ENCODE measurements at places on chromosomes 5 and 9.

- no peak for DNase-seq
Observed at GRCh38 chr5:168132241-168132641, 159.2 kb upstream of the WWC1 start.

DNA sequence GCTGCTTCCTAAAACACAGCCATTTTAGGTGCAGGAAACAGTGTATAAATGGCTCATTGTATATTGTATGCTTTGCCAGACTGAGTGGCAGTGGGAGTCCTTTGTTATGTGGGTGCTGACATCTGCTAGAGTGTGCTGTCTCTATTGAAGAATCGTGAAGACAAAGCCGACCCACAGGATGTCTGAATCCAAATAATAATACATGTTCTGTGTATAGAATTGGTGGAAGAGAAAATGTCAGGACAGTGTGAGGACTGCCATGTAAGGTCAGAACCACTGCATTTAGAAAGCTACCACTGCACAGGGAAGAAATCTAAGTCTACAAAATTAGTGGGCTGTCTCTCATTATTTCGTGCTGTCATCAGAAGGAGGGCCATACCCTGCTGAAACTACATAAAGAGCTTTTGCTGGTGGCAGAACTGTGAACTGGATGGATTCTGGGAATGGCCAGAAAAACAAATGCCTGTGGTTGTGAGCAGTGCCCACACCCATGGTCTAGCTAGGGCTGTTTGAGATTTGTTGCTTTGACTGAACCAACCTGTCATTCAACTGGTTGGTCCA is 2.5 kb downstream of the IL7R start:
- no peak for DNase-seq

DNA sequence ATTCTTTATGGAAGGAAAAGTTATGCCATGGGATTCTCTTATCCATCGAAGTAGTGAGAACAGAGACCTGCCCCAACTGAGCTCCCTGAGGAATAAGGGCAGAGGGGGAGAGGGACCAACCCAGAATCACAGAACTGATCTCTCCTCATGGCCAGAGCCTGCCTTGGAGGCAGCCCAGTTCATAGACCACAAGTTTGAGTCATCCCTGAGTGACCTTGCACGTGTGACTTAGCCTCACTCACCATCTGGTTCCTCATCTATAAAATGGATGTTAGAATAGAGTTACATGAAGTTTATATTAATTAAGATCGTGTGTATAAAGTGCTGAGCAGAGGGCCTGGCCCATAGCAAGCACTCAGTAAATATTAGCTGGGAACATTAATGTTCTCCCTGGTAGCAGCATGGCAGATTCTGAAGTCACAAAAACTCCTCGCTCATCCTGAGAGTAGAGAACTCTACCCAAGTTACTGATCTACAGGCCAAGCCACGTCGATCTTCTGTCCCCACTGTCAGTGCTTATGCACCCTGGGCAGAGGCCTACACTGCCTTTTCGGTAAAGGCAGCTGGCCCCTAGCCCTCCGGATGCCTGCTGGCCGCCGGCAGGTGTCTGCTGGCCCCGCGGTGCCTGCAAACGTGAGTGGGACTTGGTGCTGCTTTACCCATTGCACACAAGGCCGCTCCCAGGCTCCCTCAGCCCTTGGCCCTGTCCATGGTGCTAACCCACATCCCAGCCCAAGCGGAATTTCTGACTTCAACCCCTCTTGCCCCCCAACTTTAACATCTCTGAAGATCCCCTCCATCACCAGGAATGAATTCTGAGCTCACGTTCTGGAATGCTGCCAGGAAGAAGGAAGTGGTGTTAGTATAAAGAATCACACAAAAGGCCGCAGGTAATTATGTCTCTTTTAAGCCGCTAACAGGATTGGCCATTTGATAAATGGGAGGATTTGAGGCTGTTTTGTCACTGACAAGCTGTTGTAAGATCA is 61.1 kb upstream of the ARAP3 start:
- no peak for DNase-seq

DNA sequence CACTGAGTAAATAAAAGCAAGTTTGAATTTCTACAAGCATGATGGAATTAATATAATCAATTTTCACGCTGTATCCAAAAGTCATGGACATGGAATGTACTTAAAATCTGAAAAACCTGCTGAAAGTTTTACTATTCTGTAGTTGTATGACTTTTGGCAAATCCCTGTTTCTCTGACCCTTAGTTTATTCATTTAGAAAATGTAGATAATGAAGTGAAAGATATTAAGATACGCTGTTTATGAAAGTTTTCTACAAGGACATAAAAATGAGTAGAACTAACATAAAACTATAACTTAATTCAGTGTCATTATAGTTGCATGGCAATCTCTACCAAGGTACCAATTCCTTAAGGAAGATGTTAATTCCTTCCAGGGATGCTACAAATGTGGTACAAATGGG is 363.2 kb upstream of the MPDZ start:
- DNase-seq: no peak

DNA sequence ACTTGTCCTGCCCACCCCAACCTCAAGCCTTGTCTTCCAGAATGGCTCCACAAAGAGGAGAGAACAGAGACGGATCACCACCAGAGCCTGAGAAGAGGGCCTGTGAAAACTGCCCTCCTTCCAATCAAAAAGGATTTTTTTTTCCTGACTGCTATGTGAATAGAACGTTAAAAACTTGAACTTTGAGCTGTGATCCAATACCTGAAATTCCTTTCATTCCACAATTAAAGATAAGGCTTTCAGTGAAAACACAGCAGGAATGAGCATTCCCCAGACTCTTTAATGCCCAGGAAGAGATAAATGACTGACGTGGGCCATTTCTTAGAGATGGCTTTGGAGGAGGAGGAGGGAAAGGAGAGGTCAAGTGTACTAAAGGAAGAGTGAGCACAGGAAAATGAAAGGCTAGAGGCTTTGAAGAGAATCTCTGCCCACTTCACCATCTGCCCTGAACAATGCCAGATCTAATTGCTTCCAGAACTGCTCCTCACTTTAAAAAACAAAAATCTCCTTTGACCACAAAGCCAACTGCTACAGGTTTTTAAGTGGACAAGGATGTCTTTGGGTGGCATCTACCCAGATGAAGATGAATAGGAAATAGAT is 177.9 kb upstream of the MAP3K1 start:
- peak; percentile 26 for DNase-seq

- no peak for DNase-seq
Observed at GRCh38 chr9:2962471-2963172, 118.7 kb upstream of the PUM3 start.

DNA sequence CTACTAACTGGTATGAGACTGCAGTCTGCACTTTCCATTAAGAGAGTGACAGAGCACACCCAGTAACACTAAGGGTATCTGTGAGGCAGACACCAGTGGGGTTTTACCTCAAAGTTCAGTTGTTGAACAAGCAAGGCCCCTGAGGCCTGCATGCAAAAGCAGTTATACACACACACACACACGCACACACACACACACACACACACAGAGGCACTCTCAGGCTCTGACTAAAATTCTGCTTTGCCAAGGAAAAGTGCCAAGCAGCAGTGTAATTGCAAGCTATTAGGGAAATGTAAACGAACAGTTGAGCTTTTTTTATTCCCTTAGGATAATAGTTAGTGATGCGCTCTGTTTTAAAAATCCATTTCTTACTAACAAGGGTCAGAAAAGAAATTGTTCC is 377.1 kb downstream of the SPOCK1 start:
- no peak for DNase-seq

- no peak for DNase-seq
Observed at GRCh38 chr5:131378721-131379541, 115.1 kb downstream of the CDC42SE2 start.

DNA sequence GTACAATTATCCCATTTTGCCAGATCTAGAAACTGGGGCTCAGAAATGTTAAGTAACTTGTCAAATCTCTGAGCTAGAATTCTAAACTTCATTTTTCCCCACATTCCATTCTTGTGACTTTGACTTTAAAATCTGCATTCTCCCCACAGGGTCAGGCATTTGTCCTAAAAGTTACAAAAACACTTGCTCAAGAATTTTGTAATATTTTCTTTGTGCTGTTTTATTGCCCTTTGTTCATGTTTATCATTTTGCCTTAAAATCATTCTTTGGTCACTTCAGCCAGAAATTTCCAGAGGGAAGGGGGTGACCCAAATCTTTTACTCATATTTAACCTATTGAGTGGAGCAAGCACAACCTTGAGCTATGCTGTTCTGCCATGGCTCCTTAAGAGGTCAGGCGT is 120.1 kb upstream of the CCL21 start:
- DNase-seq: no peak

- peak; percentile 23 for DNase-seq
Observed at GRCh38 chr5:176543428-176544182, 5.5 kb upstream of the CDHR2 start.

DNA sequence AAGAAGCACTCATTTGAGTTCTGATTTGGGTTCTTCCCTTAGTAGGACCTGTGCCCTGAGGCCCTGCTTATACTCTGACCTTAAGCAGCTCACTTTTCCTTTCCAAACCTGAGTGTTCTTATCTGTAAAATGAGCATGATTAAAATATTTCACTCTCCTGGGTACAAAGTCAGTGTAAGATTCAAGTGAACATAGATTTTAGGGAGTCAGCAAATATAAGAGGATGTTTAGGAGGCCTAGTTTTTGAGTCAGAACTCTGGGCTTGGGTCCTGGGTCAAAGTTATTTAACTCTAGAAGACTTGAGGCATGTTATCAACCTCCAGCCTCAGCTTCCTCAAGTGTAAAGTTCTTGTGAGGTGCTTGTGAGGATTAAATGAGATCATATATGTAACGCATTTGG is 8.7 kb upstream of the SPARC start:
- no peak for DNase-seq

- DNase-seq: no peak
Observed at GRCh38 chr5:168209244-168209995, 82.0 kb upstream of the WWC1 start.

GRCh38 chr5:106691701-106692100 is 979.0 kb downstream of the EFNA5 start:
- no peak for DNase-seq

- no peak for DNase-seq
Observed at GRCh38 chr9:125277411-125277810, 15.8 kb downstream of the GAPVD1 start.

Measured in NCI-H187 (cell line).